ENCODE measurements at places on chromosomes 3 and 15.
A peak's percentile ranks its signal among the peaks of the same experiment; 100 is the strongest.

DNA sequence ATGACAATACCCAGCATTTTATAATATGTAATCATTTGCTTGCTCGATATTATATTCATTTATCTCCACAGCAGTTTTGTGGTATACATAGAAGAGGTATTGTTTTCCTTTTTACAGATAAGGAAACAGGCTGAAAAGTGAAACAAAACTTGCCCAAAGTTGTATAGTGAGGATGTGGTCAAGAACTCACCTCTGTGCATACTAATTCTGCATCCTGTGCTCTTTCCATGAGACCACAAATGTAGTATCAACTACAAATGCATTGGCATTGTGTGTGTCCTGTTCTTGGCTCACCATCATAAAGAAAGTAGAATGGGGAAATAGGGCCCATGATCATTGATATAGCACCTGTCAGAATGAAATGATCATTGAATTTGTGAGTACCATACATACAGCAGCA is 167.3 kb downstream of the NECTIN3 start:
- DNase-seq = no peak

DNA sequence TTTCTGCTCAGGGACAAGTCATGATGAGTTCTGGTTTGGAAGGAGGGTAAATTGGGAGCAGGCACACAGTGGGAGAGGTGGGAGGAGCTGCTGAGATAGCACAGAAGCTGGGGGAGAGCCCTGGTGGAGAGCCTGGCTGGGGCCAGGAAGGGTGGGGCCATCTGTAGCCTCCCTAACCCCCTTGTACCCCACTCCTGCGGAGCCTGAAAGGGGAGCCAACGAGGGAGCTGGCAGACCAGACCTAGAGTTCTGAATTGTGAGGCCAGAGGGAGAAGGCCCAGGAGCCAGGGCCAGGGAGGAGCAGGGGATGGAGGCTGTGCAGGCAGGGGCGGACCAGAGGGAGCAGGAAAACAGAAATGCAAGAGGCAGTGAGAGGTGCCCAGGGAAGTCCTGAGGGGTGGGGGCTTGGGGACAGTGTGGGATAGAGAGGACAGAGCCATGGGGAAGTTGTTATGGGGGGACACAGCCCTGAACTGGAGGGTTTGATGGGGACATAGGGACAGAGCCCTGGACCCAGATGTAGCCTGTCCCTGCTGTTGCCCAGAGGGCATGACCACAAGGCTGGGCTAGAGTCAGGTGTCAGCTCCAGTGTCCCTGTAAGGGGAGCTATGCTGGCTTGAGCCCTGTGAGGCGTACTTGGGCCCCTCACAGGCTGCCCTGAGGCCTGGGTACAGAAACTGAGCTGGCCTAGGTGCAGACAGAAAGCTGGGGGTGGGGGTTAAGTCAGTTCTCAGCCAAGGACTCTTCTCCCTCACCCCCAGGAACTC is 1.2 kb downstream of the TMIE start:
- no peak for DNase-seq

GRCh38 chr3:42581709-42582473 is at the start of gene SEC22C:
TSS of gene SEC22C (minus strand) at chr3:42581967. CDS start at chr3:42569046, 12,921 bp downstream.
- peak; percentile 82 for DNase-seq

DNA sequence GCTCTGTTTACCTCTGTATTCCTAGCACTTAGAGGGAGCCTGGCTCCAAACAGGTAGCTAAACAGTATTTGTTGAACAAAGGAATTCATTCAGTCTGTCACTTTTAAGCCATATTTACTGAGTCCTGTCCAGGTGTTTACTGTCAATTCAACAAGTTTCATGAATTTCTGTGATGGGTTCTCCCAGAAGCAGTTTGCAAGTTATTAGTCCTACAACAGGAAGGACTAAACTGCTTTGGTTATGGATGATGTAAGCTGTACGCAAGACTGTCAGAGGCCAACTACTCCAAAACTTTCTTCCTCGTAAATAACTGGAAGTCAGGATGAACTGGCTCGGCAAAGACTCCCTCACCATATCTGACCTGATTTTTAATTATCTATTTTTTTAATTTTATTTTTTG is 25.1 kb downstream of the STIMATE start:
- DNase-seq = no peak

DNA sequence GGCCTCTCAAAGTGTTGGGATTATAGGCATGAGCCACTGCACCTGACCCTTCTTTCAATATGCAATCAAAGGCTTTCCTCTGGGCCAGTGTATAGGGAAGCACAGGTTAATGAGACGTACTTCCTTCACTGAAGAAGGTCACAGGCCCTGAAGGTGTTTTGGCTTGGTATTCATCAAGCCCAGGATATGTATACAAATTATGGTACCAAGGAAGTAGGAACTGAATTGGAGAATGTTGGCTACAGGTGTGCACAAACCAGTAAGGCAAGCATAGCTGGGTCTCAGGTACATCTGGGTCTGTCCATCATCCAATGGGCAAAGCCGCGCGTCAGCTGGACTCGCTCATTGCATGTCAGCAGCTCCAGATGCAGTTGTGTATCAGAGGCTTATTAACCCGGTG is 237.9 kb downstream of the ADAMTS17 start:
- DNase-seq = no peak

- no peak for DNase-seq
These were observed 4.9 kb downstream of the MESP2 start for GRCh38 chr15:89781055-89781454.

DNA sequence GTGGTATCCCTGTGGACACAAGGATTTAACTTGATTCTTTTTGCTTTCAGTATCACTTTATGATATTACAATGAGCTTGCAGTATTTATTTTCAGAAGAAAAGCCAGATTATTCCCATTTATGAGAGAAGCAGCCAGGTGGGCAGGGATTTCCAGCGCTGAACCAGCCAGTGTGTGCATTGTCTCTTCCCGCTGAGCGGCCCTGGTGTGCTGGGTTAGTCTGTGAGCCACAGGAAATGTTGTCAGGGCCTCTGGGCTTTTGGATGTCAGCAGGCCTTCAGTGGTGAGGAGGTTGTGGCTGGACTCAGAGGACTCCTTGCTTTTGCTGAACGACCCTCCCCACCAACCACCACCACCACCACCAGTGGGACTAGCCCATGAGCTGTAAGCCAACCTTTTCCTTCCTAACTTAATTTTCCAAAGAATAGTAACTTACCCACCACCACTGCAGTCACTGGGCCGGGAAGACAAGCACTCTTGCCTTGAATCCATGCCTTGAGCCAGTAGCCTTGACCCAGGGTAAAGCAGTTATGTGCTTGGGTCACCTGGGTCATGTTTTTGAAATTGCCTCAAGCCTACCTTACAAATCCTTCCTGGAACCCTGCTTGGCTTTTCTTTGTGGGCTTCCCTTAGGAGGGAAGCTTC is 33.1 kb downstream of the FLNB start:
- no peak for DNase-seq

Measured in NCI-H774 (cell line).